RWPE1 (cell line): ENCODE measurements at places on chromosomes 3 and 15.

DNA sequence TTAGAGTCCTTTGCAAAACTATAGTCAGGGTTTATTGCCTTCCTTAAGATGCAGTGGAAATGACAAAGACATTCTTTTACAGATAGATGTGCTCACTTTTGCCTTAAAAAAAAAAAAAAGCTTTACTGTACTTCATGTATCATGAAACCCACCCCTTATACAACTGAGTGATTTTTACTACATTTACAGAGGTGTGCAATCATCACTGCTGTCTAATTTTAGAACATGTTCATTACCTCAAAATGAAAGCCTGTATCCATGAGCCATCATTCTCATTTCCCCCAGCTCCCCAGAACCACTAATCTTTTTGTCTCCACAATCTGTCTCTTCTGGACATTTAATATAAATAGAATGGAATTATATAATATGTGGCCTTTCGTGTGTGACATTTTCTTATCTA is 111.9 kb downstream of the NR1I2 start:
- DNase-seq = no peak

DNA sequence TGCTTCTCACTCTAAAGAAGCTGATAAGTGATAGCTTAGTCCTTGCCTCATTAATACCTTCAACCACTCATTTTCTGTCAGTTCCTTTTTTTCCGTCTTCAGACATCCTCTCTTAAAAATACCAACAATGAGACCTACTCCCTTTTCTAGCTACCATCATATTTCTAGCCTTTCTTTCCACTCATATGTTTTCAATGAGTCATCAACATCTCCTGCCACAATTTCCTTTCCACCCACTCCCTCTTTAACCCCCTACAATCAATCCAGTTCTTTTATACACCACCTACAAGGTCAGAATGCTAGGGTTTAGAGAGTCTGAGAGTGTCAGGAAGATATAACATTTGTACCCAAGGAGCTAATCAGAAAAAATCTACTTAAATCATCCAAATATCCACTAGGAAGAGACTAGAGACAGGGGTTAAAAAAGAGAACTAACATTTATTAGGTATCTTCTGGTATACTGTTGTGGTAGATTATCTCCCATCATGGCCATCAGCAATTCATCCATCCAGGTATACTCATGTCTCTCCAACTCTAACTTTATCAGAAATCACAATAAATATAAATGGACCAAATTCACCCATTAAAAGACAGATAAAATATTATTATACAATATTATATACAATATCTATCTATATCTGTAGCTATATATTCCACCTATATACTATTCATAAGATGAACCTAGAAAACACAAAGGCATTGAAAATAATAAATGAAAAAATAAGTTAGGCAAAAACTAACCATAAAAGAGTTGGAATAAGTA is 42.5 kb downstream of the MYLK start:
- DNase-seq = no peak

GRCh38 chr15:84950570-84951111 is 31.0 kb upstream of the PDE8A start:
- no peak for DNase-seq

- DNase-seq = no peak
Measured at GRCh38 chr3:136752172-136752421, at the start of gene STAG1. TSS of gene STAG1 (minus strand) at chr3:136752378. CDS start at chr3:136630898, 121,480 bp downstream.

GRCh38 chr15:38626443-38627050 is 61.9 kb upstream of the RASGRP1 start:
- no peak for DNase-seq

GRCh38 chr15:89293012-89293411 is 41.6 kb downstream of the POLG start:
- no peak for DNase-seq

- peak; percentile 50 for DNase-seq
Measured at GRCh38 chr3:108489776-108490175, 20.6 kb downstream of the MYH15 start.

GRCh38 chr3:138781012-138781470 is 53.7 kb downstream of the PIK3CB start:
- DNase-seq = no peak
